Dermis microvascular lymphatic vessel endothelial cell (primary cell): ENCODE measurements at places on chromosomes 3 and 15. TPM values are rescaled to one million over a fixed set of nuclear protein-coding genes. Genes with fewer than 3 reads are reported as not detected.

DNA sequence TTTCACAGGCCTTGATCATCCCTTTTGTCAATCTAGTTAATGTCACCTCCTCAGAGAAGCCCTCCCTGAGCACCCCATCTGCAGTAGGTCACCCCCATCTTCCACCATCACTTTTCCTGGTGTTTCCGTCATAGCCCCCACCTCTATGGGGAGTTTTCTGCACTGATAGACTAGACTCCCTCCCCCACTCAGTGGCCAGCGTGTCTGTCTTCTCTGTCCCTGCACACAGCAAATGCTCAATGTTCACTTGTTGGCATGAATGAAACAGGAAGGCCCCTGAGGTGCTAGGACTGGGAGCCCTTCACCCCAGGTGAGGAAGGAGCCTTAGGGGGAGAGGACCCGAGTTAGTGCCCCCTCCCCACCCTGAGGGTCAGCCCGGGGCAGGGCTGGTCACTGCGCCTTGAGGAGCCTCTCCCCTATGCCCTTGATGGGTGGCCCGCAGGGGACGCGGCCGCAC is 15.8 kb upstream of the FANCD2 start:
- DNase-seq, result no peak

DNA sequence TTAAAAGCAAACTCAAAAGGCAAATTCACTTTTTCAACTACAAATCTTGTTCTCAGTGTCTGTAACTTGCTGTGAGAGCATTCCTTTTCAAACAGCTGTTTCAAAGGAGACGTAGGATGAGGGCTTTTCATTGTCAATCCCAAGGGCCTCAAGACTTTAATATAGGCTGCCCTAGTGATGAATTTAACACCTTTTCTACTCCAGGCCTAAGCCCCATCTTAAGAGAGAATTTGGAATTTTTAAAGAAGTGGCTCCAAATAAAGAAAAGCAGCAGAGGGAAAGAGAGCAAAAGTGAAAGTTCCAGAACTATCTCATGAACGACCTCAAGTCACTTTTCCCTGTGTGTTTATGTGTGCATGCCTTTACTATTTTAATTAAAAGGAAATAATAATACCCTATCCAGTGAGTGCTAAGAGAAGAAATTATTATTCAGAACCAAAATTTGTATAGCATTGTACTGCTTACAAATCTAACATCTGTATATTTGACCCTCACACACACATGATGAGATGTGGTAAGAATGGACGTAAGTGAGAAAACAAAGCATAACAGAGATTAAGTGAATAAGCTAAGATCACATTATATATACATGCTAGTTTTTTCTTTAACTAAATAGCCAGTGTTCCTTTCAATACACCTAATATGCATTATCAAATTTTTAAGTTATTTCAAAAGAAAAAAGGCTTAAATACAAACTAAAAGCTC is 196.4 kb downstream of the VGLL3 start:
- DNase-seq, result no peak

The PPARG gene
- total RNA-seq, result 56.0 and 58.8 TPM in 2 replicates

- peak; percentile 80 for DNase-seq
These were observed at the start of gene ADAMTS7 for GRCh38 chr15:78811124-78811824. Gene ADAMTS7 (minus strand): TSS chr15:78811464. CDS start chr15:78811220, 244 bp downstream.

DNA sequence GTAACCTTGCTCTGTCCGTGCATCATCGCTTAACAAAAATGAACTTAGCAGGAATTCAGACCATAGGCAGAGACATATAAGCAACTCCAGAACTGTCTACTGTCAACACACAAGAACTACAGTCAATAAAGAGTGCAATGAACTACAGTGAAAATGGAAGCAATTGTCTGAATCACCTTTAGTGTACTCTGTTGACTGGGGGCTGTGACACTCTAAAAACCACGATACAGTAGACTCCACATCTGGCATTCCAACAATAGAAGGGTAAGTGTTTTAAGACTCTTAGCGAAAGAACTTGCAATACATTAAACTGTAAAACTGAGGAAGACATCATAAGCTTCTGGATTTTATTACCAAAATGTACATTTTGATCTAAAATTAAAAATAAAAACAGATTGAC is 347.3 kb downstream of the ZBTB20 start:
- DNase-seq, result no peak

The MITF gene
- 3.0 and 5.7 TPM in 2 replicates for total RNA-seq
